ENCODE measurements at places on chromosomes 1 and 21. TPM values are rescaled to one million over a fixed set of nuclear protein-coding genes. Genes with fewer than 3 reads are reported as not detected.

The CFHR2 gene
- total RNA-seq = not detected

The CASZ1 gene
- total RNA-seq = 1.8 TPM

The IGSF8 gene
- 10.0 TPM for total RNA-seq

The CYP4A22 gene
- not detected for total RNA-seq

The AGT gene
- total RNA-seq = 0.12 TPM

The RXFP4 gene
- total RNA-seq = 0.07 TPM

The HTR6 gene
- 0.15 TPM for total RNA-seq

The CCDC17 gene
- 0.48 TPM for total RNA-seq

The TMOD4 gene
- 0.34 TPM for total RNA-seq

The BSND gene
- not detected for total RNA-seq

The EPHA2 gene
- total RNA-seq = 153 TPM

The ELF3 gene
- total RNA-seq = 288 TPM

The ANKRD65 gene
- 0.04 TPM for total RNA-seq

The LRRC41 gene
- total RNA-seq = 35.3 TPM

The TEX38 gene
- total RNA-seq = not detected

Measured in A549 treated with CORT108297 at 1 μM for 4 hours (cell line).